Nephron progenitor cell (in vitro differentiated cells): ENCODE measurements at places on chromosomes 4 and X.
A peak's percentile ranks its signal among the peaks of the same experiment; 100 is the strongest.

- H3K27me3 ChIP-seq, result no peaks in the 10 kb centered on the region
- no peak overlapping the region for H3K27ac ChIP-seq
- H3K36me3 ChIP-seq, result no peaks in the 10 kb centered on the region
- no peak overlapping the region for H3K4me3 ChIP-seq
- no peak for DNase-seq
- H3K4me1 ChIP-seq, result no peaks in the 10 kb centered on the region
Observed at GRCh38 chr4:111048316-111048715, 425.4 kb upstream of the PITX2 start.

DNA sequence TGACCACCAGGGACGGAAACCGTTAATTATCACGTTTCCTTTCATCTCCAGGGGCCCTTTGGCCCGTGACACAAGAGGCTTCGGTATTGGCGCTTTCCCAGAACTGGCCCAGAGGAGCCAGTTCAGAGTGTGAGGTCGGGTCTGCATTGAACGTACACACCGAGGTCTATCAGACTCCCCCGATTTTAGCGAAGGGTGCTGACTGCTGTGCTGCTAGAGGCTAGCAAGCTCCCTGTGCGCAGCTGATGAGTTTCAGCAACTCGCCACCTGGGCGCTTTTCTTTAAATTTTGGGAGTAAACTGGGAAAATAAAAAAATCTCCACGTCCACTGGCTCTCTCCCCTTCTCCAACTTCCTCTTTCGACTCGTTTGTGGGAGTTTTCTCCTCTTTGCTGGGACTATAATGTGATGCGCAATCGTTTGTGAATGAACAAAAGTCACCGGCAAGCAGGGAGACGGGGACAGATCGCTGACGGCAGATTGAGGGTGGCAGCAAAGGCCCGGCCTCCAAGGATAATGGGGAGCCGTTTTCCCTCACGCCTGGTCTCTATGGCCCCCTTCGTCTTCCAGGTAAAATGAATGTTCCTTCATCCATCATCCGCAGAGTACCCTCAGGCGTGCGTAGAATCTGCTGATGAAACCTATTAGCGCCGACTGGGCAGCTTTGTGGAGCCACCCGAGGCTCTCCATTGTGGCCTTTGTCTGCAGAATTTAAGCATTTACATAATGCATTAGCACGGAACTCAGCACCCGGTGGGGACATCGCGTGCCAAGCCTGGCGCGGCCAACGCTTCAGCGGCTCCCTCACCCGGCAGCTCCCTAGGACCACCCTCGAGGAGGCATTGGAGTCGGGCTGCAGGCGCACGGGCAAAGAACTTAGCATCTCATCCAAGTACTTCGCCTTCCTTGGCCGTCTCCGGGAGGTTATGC, 1.6 kb upstream of the LRAT start:
- H3K36me3 ChIP-seq, result no peaks in the 10 kb centered on the region
- peaks cover 86% of the 10 kb centered on the region for H3K27me3 ChIP-seq
- peaks cover 34% of the 10 kb centered on the region for H3K4me1 ChIP-seq
- no peak overlapping the region for H3K27ac ChIP-seq

- no peak for DNase-seq
- no peak overlapping the region for H3K4me3 ChIP-seq
- H3K4me1 ChIP-seq, result no peaks in the 10 kb centered on the region
Observed at GRCh38 chr4:114312338-114312737, 286.3 kb upstream of the UGT8 start.

- H3K36me3 ChIP-seq, result no peaks in the 10 kb centered on the region
- peaks cover 23% of the 10 kb centered on the region for H3K4me1 ChIP-seq
- no peak overlapping the region for H3K27ac ChIP-seq
- H3K27me3 ChIP-seq, result peaks cover 3% of the 10 kb centered on the region
- no peak for DNase-seq
- no peak overlapping the region for H3K4me3 ChIP-seq
Observed at GRCh38 chr4:185261946-185262345, 52.5 kb downstream of the SNX25 start.

GRCh38 chr4:152486429-152487389, 49.2 kb downstream of the FBXW7 start:
- peaks cover 28% of the 10 kb centered on the region for H3K4me1 ChIP-seq
- no peak overlapping the region for H3K4me3 ChIP-seq
- no peak for DNase-seq
- H3K36me3 ChIP-seq, result peaks cover 9% of the 10 kb centered on the region

- no peaks in the 10 kb centered on the region for H3K36me3 ChIP-seq
- H3K4me3 ChIP-seq, result no peak overlapping the region
- H3K27me3 ChIP-seq, result peaks cover 3% of the 10 kb centered on the region
Observed at GRCh38 chr4:180160195-180160983, 2082.8 kb upstream of the TENM3 start.

DNA sequence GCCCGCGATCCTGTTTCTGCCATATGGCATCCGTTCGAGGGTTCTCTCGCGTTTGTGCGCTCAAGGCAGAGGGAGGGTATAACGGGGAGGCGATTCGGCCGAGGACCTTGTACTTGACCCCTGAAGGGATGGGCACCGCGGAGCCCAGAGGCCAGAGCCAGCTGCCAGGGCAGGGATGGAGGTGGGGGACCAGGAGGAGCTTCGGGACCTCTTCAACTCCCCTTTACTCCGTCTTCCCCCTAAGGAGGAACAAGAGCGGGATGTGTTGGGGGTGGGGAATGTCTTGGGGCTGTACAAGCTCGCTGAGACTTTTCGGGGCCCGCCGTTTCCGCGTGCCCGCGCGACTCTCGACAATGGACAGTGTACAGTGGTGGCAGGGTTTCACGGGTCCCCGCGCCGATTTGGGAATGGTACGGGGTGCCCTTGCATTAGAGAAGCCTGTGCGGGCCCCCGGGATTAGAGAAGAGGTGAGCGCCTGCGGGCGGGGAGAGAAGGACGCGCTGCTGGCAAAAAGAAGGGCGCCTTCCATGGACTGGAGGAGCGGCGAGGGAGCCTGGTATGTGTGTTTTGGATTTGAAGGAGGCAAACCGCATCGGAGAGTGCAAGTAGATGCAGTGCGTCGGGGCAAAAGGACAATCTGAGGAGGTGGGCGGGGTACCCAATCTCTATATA, 760 bp downstream of the UGT8 start:
- H3K4me3 ChIP-seq, result peak overlapping the region; percentile 90
- DNase-seq, result peak; percentile 41
- peaks cover 8% of the 10 kb centered on the region for H3K4me1 ChIP-seq
- peaks cover 8% of the 10 kb centered on the region for H3K36me3 ChIP-seq

- H3K4me3 ChIP-seq, result no peak overlapping the region
- no peaks in the 10 kb centered on the region for H3K27me3 ChIP-seq
- no peak overlapping the region for H3K27ac ChIP-seq
- no peaks in the 10 kb centered on the region for H3K4me1 ChIP-seq
- DNase-seq, result no peak
Observed at GRCh38 chr4:60944060-60944459, 256.1 kb upstream of the ADGRL3 start.

- no peak overlapping the region for H3K4me3 ChIP-seq
- no peak for DNase-seq
- H3K36me3 ChIP-seq, result no peaks in the 10 kb centered on the region
- H3K4me1 ChIP-seq, result no peaks in the 10 kb centered on the region
- peaks cover 77% of the 10 kb centered on the region for H3K27me3 ChIP-seq
- H3K27ac ChIP-seq, result no peak overlapping the region
Observed at GRCh38 chrX:586351-586750, 44.2 kb upstream of the SHOX start.

GRCh38 chr4:174324236-174324635, 40.5 kb downstream of the CEP44 start:
- no peaks in the 10 kb centered on the region for H3K36me3 ChIP-seq
- H3K27me3 ChIP-seq, result no peaks in the 10 kb centered on the region
- H3K4me1 ChIP-seq, result no peaks in the 10 kb centered on the region
- H3K27ac ChIP-seq, result no peak overlapping the region
- DNase-seq, result no peak

DNA sequence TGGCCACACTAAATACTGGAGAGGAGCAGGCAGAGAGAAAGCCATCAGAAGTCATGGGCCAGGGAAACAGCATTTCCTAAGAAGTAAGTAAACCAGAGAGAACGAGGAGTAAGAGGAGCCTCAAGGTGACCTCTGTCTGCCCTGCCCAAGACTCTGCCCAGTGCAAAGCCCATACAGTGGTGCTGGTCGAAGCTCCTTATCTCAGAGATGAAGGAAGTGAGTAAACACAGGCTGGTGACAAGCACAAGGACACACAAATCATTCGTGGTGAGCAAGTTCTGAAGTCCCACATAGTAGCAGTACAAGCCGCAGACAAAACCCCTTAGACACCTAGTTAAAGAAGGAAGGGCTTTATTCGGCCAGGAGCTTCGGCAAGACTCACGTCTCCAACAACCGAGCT, 62.7 kb downstream of the DCTD start:
- peaks cover 15% of the 10 kb centered on the region for H3K36me3 ChIP-seq
- H3K4me1 ChIP-seq, result peaks cover 21% of the 10 kb centered on the region
- no peak overlapping the region for H3K4me3 ChIP-seq
- no peak overlapping the region for H3K27ac ChIP-seq

GRCh38 chr4:138577145-138577544, 335.0 kb upstream of the SLC7A11 start:
- H3K4me3 ChIP-seq, result no peak overlapping the region
- no peaks in the 10 kb centered on the region for H3K4me1 ChIP-seq
- no peaks in the 10 kb centered on the region for H3K27me3 ChIP-seq
- no peak overlapping the region for H3K27ac ChIP-seq
- DNase-seq, result no peak

DNA sequence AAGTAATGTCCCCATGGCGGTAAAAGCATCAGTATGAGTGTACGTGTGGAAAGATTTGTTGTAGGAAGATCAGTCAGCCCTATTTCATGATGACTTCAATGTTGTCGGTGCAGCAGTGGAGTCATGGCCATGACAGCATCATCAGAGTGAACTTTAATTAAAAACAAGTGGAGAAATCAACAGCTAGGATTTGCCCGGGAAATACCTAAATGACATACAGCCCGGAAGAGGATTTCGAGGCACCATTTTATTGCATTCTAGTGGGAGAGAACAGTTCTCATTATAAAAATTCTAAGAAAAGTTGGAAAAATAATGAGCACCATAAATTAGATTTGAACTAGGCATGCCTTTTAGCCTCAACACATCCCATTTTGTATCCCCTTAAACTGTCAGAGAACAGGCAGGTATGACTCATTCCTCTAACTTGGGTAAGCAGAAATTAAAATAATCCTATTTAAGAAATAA, 170.1 kb downstream of the SHROOM3 start:
- no peak overlapping the region for H3K4me3 ChIP-seq
- no peak for DNase-seq
- H3K4me1 ChIP-seq, result peaks cover 78% of the 10 kb centered on the region
- peak overlapping the region; percentile 65 for H3K27ac ChIP-seq

- no peak for DNase-seq
- no peak overlapping the region for H3K27ac ChIP-seq
- peaks cover 18% of the 10 kb centered on the region for H3K36me3 ChIP-seq
Observed at GRCh38 chrX:132443196-132444135, 45.4 kb downstream of the MBNL3 start.

DNA sequence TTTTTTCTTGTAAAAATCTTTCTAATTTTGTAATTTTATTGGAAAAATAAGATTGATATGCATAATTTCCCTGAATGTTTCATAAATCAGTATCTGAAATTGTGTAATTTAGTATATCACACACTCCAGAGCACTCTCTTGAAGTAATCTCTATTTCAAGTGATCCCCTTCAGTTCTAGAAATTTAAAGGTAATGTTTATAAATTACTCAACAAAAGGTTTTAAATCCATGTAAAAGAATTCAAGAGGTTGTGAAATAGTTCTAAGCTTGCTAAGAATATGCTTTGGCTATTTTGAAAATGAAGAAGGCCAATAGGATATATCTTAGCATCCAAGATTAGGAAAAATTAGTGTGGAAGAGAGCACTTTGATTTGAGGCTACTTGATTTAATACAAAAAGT, 28.2 kb downstream of the SMARCAD1 start:
- no peaks in the 10 kb centered on the region for H3K4me1 ChIP-seq
- no peak overlapping the region for H3K4me3 ChIP-seq
- peaks cover 45% of the 10 kb centered on the region for H3K36me3 ChIP-seq
- no peaks in the 10 kb centered on the region for H3K27me3 ChIP-seq

- no peak for DNase-seq
- no peak overlapping the region for H3K27ac ChIP-seq
- peaks cover 3% of the 10 kb centered on the region for H3K27me3 ChIP-seq
- H3K4me1 ChIP-seq, result no peaks in the 10 kb centered on the region
Observed at GRCh38 chr4:36446275-36446674, 164.9 kb downstream of the DTHD1 start.

DNA sequence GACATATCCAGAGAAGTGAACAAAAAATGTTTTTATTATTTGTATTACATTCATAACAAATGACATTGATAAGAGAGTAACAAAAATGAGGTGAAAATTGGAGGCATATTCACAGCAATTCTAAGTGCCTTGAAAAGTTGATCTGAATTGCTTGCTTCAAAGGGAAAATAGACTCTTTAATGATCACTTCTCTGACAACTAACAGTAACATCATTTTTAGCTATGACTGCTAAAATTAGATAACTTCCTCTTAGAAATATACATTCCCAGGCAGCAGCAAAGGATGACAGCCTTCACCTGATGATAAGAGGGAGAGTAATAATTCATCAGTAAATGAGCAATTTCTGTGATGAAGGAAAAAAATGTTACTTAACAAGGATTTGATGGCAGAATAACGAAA, 472.5 kb downstream of the PCDH10 start:
- no peaks in the 10 kb centered on the region for H3K36me3 ChIP-seq
- no peaks in the 10 kb centered on the region for H3K27me3 ChIP-seq
- H3K4me1 ChIP-seq, result peaks cover 8% of the 10 kb centered on the region

DNA sequence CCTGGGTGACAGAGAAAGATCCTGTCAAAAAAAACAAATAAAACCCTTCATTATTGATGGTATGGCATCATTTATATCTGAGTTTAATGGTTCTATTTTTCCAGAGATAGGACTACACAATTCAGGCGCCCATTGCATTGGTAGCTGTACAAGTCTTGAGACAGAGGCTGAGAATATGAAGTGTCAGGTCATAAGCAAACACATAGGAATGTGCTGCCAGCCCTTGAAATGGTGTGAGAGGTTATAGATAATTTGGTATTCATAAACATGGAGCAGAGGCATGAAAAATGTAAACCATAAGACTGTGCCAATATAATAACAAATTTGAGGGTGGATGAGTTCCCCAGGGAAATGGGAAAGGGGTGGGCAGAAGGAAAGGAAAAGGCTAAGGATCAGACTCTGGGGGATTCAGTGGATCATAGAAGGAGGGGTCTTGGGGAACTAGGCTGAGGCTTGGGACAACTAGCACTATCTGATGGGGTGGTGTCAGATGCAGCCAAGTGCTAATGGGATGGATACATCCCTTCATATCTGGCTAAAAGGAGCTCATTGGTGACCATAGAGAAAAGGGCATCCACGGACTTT, 50.8 kb downstream of the MAOA start:
- DNase-seq, result no peak
- H3K4me3 ChIP-seq, result no peak overlapping the region
- H3K27ac ChIP-seq, result no peak overlapping the region
- peaks cover 5% of the 10 kb centered on the region for H3K4me1 ChIP-seq
- H3K36me3 ChIP-seq, result no peaks in the 10 kb centered on the region

DNA sequence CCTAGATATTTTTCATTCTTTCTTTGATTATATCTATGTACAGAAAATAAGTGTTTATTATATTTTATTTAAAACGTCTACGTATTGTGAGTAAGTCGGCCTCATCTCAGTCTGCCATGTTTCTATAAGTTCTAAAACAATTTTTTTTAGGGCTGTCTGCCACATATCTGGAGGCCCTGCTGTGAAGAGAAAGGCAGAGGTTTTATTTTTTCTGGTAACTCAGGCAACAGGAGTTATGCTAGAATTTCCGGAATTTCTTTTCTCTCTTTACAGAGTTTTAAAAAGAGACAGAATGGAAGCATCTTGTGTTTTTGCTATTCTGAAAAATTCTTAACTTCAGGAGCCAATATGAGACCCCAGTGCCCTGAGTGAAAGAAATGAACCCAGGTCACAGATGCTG, 1124.0 kb upstream of the TENM3 start:
- no peaks in the 10 kb centered on the region for H3K27me3 ChIP-seq
- DNase-seq, result no peak
- H3K4me3 ChIP-seq, result no peak overlapping the region
- H3K27ac ChIP-seq, result no peak overlapping the region
- no peaks in the 10 kb centered on the region for H3K36me3 ChIP-seq
- H3K4me1 ChIP-seq, result peaks cover 9% of the 10 kb centered on the region
